ENCODE measurements at places on chromosomes 3 and 15. TPM values are rescaled to one million over a fixed set of nuclear protein-coding genes. Genes with fewer than 3 reads are reported as not detected.
A peak's percentile ranks its signal among the peaks of the same experiment; 100 is the strongest.

GRCh38 chr3:48609088-48610005, at the start of gene UQCRC1:
Gene UQCRC1, minus strand, starts transcription at chr3:48609646. Its CDS starts 26 bp downstream, at chr3:48609620.
- H3K4me1 ChIP-seq = peaks cover 8% of the 10 kb centered on the region
- peak within 1 kb of the TSS; percentile 69 for H3K27ac ChIP-seq
- H3K36me3 ChIP-seq = peaks cover 5% of the 10 kb centered on the region
- H3K4me3 ChIP-seq = peak within 1 kb of the TSS; percentile 64
- H3K27me3 ChIP-seq = no peaks in the 10 kb centered on the region
- peak; percentile 97 for DNase-seq

The TP63 gene
- not detected for total RNA-seq

The HHLA2 gene
- 0.90 TPM for total RNA-seq

GRCh38 chr3:167918686-167919085, 177.0 kb downstream of the GOLIM4 start:
- no peak overlapping the region for H3K4me3 ChIP-seq
- no peaks in the 10 kb centered on the region for H3K4me1 ChIP-seq
- H3K27me3 ChIP-seq = no peaks in the 10 kb centered on the region
- no peak overlapping the region for H3K27ac ChIP-seq
- no peaks in the 10 kb centered on the region for H3K36me3 ChIP-seq

DNA sequence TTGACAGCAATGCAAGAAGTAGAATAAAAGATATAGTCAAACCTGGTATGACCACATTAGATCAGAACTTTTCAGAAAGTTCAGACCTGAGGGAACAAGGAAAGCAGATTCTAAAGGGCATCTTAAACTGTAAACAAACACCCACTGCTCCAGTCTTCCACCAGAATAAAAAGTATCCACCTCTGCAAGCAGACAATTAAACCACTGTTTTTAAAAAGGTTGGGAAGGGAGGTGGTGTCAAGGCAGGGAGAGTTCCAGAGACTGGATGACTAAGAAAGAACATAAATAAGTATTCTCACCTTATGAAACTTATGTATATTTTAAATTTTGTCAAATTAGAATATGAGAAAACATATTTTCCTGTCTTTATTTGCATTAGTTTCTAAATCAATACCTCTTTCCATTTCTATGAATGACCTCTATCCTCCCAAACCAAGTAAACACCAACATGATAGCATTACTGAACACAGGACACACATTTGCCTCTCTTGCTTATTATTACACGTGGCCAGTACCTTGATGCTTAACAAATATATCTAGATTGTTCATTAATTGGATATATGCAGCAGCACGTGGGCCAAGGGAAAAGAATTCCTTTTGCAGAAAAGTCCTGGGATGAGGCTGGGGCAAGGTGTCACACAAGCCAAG, 31.6 kb downstream of the PIK3CB start:
- H3K27me3 ChIP-seq = no peaks in the 10 kb centered on the region
- DNase-seq = no peak
- H3K36me3 ChIP-seq = no peaks in the 10 kb centered on the region
- H3K27ac ChIP-seq = no peak overlapping the region

- H3K36me3 ChIP-seq = no peaks in the 10 kb centered on the region
- peaks cover 17% of the 10 kb centered on the region for H3K4me1 ChIP-seq
- DNase-seq = no peak
- no peaks in the 10 kb centered on the region for H3K27me3 ChIP-seq
- H3K4me3 ChIP-seq = no peak overlapping the region
These were observed 184.5 kb downstream of the FNDC3B start for GRCh38 chr3:172223870-172224269.

DNA sequence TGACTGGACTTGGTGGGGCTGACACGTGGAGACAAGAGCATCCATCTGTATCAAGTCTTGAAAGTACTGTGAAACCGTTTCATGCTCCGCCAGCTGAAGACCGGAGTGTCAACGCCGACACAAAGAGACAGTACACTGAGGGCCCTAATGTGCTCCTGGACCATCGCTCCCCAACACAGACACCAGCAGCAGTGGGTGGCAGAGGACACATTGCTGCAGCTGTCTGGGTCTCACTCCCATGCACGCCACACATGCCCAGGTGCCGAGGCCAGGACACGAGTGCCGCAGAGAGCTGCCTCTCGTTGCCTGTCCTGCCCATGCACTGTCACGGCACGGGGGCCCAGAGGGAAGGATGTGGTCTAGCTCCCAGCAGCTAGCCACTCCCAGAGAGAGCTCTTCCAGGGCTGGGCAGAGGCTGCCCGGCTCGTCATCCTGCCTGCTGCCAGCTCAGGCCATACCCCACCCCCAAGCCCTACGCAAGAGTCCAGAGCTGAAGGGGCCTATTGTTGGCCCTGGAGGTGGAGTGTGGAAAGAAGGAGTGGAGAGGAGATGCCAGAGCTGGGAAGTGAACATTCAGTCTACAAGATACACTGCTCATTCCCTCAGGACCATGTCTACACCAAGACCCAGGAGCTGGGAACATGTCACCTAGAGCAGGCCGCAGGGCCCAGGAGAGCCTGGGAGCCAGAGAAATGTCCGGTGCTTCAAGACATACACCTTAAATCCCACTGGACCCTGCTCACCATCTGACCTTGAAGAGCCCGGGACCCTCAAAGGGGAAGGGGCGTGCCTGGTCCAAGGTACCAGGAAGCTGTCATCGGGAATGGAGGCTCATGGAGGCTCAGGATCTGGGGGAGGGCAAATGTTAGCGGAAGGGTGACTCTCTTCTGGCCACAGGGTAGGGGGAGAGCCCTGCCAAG, 7.7 kb downstream of the TNK2 start:
- peak; percentile 70 for DNase-seq
- H3K27ac ChIP-seq = no peak overlapping the region
- no peaks in the 10 kb centered on the region for H3K27me3 ChIP-seq

The RARB gene
- 0.59 TPM for total RNA-seq
